ENCODE measurements at places on chromosomes 16 and 17.

DNA sequence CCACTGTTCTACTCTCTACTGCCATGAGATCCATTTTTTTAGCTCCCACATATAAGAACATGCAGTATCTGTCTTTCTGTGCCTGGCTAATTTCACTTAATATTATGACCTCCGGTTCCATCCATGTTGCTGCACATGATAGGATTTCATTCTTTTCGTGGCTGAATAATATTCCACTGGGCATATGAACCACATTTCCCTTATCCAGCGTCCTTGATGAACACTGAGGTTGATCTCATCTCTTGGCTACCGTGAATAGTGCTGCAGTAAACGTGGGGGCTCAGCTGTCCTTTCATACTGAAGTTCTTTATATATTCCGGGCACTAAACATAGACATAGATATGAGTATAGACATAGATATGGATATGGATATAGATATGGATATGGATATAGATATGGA is 109.3 kb upstream of the TNRC6C start:
- DNase-seq, result no peak

GRCh38 chr17:30249460-30249859 is 14.0 kb upstream of the SLC6A4 start:
- no peak for DNase-seq

DNA sequence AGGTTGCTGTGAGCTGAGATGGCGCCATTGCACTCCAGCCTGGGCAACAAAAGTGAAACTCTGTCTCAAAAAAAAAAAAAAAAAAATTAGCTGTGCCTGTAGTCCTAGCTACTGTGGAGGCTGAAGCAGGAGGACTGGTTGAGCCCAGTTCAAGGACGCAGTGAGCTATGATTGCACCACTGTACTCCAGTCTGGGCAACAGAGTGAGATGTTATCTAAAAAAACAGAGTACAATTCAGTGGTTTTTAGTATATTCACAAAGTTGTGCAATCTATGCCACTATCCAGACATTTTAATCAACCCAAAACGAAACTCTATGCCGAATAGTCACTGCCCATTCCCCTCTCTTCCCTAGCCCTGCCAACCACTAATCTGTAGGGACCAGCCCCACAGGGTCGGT is 25.1 kb downstream of the C16orf54 start:
- DNase-seq, result no peak

GRCh38 chr16:81786321-81786720 is 7.2 kb downstream of the PLCG2 start:
- no peak for DNase-seq

- DNase-seq, result no peak
Measured at GRCh38 chr16:57318240-57318970, 33.9 kb upstream of the PLLP start.
